ENCODE measurements at places on chromosomes 16 and 17.

DNA sequence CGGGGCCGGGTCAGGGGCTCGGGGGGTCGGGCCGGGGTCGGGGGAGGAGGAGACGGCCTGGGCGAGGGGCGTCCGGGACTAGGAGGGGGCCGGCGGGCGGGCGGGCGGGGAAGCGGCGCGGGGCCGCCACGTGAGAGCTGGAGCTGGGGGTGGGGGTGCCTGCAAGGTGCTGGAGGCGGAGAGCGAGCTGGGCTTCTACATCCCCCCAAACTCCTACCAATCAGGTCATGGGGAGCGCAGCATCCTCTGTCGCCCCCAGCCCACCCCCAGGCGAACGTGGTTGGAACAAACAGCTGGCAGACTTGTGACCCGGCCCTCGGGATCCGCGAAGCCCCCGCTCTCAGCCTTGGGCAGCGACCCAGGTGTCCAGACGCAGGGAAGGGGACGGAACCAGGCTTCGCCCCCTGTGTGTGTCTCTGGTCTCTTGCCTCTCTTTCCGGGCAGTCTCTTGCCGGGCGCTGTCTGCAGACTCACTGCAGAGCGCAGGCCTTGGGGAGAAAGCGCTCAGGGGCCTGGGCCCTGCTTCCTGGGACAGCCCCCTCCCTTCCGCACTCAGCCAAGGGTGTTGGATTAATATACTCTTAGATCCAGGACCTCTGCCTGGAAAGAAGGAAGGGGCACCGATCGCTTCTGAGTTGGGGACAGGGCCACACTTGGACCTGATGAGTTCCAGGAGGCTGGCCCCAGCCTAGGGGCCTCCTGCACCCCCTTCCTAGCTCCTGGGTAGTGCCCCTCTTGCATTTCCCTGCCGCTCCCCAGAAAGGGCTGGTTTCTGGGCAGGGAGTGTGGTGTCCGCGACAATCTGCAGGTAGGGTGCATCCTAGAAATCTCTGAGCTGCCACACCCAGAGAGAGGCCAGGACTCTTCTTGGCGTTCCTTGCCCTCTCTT, 722 bp downstream of the RASL10B start:
- DNase-seq, result no peak

GRCh38 chr17:28416703-28417311, 10.8 kb upstream of the SLC46A1 start:
- DNase-seq, result peak; percentile 9

GRCh38 chr16:89951509-89951908, 3.0 kb downstream of the DEF8 start:
- no peak for DNase-seq

DNA sequence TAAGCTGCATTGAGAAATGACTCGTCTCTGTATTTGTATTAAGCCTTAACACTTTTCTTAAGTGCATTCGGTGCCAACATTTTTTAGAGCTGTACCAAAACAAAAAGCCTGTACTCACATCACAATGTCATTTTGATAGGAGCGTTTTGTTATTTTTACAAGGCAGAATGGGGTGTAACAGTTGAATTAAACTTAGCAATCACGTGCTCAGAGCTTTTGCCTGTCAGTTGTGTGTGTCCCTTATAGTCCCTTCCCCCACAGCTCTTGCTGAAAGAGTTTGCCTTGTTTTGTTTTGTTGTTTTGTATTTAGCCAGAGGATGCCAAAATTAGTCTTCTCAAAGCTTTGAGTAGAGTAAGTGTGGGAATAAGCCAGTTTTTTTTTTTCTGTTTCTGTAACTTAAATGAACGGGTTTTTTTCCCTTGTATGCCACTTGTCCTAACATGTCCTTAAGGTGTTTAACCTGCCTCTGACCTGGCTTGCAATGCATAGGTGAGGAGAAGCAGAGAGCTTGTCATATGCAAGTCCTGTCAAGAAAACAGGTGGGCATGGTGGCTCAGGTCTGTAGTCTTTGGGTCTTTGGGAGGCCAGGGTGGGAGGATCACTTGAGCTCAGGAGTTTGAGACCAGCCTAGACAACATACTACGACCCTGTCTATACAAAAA, 4.6 kb upstream of the MAPK8IP3 start:
- DNase-seq, result no peak

DNA sequence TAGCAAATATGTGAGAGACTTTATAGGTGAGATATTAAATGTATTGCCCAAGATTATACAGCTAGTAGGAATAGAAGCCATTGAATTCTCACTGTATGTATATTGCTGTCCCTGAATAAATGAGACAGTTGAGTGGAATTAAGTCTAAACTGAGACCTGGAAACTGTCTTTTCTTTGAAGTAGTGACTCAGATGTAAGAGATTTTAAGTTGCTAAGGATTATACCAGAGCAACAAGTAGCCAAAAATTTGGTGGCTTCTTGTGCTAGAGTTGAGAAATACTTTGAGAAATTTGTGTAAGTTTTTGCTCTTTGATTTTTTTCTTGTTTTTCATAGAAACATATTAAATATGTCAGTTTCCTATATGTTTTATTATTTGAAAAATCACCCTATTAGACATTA, 58.7 kb downstream of the TANC2 start:
- no peak for DNase-seq

DNA sequence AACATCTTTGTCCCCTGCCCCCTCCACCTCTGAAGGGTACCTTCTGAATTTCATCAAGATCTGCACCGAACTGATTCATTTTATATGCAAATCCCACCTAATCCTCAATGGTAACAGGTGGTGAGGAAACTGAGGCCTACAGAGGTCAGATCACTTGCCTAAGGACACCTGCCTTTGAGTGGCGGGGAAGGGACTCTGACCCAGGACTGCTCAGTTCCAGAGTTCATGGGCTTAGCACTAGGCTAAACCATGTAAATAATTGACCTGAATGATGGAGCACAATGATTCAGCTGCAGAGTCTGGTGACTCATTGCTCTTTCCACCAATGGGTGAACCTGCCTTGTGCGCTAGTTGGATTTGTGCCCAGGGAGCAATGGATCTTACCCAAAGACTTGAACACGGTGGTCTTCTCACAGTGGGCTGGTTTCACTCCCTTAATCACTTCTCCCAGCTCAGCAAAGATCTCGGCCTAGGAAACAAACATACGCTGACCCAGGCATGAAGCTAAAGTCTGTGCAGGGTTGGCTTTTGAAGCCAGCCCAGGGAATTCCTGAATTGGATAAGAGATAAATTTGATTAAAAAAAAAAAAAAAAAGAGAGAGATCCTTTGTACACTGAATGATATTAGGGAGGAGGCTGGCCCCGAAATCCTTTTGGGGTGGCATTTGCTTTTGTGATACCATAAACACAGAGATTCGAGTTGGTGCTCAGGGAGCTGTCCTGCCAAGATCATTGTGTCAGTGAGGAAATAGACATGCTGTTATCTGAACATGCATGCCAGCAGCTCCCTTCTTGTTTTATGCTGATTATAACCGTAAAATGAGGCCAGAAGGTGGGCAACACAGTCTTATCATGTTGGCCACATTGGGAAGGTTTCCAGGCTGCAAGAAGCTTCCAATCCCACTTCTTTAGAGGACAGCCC, 17.0 kb downstream of the CRYM start:
- no peak for DNase-seq

GRCh38 chr16:66324815-66325515, 41.5 kb upstream of the CDH5 start:
- DNase-seq, result no peak

DNA sequence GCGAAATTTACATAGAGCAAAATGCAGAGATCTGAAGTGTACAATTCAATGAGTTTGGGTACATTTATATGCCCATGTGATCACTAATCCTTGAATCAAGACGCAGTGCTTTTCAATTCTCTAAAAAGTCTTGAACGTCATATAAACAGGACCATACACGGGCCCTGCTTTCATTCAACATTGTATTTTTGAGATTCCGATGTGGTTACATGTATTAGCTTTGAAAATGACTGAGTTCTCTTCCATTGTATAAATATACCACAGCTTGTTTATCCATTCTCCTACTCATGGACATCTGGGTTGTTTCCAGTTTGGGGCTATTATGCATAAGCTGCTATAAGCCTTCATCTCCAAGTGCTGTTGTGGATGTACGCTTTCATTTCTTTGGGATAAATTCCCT, 45.5 kb downstream of the ZCCHC14 start:
- DNase-seq, result no peak

DNA sequence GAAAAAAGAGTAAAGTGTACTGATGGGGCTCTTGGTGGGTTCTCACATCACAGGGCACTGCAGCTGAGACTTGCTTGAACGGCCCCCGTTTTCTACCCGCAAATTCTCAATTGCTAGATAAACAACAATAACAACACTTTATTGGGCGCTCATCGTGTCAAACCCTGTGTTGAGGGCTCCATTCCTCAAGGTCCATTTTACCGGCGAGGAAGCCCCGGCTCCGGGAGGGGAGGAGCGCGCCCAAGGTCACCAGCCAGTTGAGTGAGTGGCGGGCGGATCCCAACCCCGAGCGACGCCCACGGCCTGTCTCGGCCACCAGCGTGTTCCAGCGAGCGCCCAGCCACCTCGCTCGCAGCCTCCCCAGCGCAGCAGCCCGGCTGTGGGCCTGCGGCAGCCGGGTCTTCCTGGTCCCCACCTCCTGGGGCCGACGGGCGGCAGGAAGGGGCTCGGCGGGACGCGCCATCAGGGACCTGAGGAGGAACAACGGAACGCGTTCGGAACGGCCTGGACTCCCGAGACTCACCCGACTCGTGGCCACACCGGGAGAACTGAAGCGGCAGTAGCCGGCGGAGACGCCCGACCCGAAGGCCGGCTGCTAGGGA, 373 bp downstream of the CMC2 start:
- peak; percentile 12 for DNase-seq

DNA sequence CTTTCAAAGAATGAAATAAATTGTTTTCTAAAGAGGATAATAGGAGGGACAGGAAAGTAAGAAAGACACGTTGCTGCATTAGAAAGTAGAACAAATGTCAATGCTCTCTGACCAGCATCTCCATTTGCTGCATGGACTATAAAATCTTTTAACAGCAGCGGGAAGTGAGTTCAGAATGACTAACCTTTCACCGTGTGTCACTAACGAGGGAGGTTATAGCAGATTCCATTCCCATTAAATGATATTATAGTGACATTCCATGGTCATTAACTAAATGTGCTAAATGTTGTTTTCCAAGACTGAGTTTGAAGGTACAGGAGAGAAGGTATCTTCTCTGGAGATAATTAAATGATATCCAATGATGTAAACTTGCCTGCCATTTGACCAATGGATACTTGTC, 127.1 kb upstream of the HS3ST3A1 start:
- DNase-seq, result no peak

DNA sequence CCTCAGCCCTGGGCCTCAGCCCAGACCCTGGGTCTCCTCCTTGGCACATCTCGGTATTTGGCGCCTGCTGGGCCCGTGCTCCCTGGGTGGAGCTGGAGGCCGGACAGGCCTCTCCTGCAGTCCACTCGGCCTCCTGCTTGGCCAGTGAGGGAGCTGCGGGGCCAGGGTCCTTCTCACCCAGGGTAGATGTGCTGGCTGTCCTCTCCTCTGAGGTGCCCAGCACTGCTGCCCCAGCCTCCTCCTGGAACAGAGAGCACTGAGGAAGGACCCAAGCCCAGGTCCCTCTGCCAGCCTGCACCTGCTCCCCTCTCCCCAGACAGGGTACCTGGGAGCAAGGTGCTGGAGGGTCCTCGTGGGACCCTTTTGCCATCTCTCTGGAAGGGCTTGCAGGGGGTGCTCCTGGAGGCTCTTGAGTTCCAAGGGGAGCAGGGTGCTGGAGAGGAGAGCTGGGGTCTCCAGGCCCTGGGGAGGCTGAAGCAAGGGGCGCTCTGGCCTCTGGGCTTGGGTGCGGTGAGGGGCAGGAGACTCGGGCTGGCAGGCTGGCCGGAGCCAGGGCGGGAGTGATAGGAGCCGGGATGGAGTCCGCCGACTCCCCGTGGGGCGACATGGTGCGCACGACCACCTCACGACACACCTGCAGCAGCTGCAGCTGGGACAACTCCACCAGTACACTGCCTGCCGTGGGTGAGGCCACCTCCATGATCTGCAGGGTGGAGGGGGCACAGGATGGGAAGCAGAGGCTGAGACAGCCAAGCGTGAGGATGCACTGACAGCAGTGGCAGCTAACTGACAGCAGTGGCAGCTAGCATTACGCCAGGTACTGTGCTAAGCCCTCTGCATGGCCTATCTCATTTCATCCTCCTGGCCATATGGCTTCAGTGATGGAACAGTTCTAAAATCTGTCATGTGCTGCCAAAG, 17.8 kb downstream of the TSPOAP1 start:
- DNase-seq, result no peak

DNA sequence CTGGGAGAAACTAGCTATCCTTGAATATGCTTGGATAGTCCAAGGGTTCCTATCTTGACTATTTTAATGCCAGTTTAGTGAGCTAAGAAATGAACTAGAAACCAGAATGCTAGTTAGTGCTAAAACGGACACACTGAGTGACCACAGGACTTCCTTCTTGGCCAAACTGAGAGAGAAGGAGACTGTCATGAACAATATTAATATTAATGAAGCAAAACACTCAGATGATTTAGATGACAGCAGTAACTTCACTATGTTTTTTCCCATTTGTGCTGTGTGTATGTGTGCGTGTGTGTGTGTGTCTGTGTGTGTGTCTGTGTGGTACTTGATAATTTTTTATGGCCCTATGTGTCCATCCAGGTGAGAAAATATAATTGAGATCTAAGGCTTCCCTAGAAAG, 2.2 kb upstream of the ATXN1L start:
- no peak for DNase-seq

DNA sequence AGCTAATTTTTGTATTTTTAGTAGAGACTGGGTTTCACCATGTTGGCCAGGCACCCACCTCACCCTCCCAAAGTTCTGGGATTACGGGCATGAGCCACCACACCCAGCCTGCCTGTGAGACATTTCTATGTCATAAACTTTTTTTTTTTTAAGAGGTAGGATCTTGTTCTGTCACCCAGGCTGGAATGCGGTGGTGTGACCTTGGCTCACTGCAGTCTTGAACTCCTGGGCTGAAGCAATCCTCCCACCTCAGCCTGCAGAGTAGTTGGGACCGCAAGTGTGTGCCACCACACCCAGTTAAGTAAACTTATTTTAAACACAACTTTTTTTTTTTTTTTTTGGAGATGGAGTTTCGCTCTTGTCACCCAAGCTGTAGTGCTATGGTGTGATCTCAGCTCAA, 47.2 kb downstream of the SCNN1G start:
- no peak for DNase-seq

DNA sequence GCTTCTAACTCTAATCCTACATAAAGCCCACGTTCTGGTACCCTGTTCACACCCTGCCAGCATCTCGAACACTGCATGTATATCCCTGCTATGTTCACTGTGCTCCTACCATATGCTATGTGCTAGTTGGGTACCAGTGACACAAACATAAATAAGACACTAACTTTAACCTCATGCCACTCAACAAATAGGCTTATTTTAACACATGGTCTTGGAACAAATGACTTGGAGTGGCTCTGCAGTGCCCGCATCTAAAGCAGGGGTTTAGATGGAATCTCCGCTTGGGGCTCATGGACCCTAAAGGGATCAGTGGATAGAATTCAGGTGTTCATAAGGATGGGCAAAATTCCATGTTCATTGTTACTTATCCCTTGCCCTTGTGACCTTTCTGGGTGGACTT, 175.7 kb upstream of the ZKSCAN2 start:
- no peak for DNase-seq

GRCh38 chr16:28182801-28183200, 29.0 kb downstream of the XPO6 start:
- DNase-seq, result no peak
